ENCODE measurements at places on chromosomes 16 and 17.

GRCh38 chr17:55440391-55440790 lies 18.8 kb upstream of the MMD start:
- no peak for DNase-seq

GRCh38 chr17:58605986-58606385 lies 85.9 kb downstream of the TEX14 start:
- DNase-seq: no peak

- DNase-seq: no peak
These were observed 1.0 kb downstream of the KIFC3 start for GRCh38 chr16:57801098-57801808.

GRCh38 chr16:74511961-74512360 lies 90.7 kb upstream of the CLEC18B start:
- DNase-seq: no peak

- no peak for DNase-seq
These were observed 20.3 kb downstream of the COPRS start for GRCh38 chr17:31838636-31839225.

Data from stimulated activated CD4-positive, alpha-beta T cell treated with anti-CD3 and anti-CD28 coated beads, Interleukin-12 subunit alpha, Interleukin-12 subunit beta, amount 100 ng/mL, for 4 hours (primary cell).